NCI-H1105 (cell line): ENCODE measurements at places on chromosomes 12 and 14.

DNA sequence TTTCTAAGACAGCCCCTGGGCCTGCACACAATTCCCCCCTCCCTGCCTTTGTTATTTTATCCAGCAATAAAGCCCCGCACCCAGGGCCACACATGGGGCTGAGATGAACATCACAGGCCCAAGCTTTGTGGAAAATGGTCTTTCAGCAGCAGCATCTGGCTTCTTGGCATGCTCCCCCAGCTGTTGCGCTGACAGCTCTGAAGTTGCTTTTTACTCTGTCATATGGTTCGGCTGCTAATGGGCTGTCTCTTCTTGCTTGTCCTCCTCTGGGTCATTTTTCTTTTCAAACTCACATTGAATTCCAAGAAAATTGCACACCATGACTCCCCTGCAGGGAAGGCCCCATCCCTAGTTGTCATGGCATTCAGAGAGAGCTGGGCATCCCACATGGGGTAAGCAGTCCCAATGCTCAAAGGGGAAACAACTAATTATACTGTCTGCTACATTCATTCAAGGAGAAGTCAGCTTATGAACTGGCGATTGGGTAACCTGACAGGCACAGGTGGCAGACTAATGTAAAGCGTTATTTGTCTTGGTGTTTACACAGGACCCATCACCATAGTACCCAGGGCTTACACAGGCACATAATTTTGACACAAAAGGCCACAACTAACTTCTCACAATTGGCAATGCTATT lies 74.0 kb upstream of the CDKN3 start:
- DNase-seq: no peak

DNA sequence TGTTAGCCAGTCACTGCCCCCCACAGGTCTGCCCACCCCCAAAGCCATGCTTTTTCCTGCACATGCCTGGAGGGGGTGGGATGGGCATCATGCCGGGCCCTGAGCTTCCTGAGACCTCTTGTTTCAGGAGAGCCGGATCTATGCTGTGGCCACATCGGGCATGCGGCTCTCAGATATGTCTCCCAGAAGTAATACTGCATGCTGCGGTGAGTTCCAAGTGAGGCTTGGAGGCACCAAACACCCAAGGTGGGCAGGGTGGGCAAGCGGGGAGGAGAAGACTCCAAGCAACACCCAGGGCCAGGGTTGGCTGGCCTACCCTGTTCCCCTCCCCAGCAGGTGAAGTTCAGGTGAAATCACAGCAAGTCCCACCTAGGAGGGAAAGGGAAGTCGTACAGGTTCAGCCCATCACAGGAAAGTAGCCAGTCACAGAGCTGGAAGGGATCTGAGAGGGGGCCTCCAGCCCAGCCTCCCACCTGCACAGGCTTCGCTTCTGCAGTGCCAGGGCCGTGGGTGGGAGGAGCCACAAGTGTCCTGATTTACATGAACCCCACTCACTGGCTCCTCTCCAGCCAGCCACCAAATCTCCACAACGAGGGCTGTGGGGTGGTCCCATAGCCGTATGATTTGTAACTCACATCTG lies 30.9 kb downstream of the PIGH start:
- no peak for DNase-seq

- DNase-seq: no peak
These were observed 114.8 kb downstream of the C12orf75 start for GRCh38 chr12:105445249-105445648.

DNA sequence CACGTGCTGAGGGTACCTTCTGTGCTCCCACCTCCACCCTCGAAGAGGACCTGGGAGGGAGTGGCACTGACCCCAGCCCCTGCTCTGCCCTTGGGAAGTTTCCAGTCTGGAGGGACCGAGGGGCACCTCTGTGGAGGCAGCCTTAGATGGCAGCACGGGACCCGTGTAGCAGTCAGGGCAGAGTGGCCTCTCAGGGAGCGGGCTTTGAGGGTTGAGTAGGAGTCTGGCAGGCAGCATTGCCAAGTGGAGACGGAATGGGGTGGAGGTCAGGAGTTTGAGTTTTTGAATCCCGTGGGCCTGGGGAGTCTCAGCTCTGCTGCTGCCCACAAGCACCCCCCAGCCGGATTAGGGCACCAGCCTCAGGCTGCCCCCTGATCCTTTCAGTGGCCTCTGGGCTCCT lies 21.6 kb downstream of the KIF26A start:
- no peak for DNase-seq

DNA sequence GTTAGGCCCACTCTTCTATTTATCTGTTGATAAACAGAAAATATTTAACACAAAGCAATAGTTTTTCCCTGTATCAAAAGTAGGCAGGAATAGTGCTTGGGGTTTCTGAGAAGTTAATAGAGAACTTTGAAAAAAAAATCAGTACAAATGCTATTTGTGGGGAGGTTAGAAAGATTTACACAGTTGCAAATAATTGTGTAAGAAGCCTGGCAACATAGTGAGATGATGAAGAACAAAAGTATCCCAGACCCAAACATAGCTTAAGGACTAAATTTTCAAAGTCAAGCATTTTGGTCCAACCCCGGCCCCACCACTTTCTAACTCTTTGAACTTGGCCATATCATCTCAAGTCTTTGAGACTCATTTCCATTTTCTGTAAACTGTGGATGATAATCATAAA lies 687.5 kb upstream of the TMEM132C start:
- no peak for DNase-seq

DNA sequence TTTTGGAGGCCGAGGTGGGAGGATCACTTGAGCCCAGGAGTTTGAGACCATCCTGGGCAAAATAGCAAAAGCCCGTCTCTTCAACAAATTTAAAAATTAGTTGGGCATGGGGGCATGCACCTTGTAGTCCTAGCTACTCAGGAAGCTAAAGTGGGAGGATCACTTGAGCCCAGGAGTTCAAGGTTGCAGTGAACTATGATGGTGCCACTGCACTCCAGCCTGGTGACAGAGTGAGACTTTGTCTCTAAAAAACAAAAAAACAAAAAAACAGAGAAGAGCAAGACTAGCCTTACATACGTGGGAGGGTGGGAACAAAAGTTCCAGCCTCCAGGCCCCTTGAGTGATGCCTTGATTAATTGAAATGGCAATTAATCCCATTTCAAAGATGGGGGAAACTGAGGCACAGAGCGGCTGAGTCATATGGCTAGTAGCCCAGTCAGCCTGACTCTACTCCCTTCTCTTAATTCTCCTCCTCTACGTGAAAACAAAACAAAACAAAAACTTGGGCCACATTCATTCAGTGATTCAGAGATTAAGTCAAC lies 3.3 kb upstream of the FAM222A start:
- DNase-seq: no peak

- peak; percentile 24 for DNase-seq
These were observed 80.1 kb downstream of the STAB2 start for GRCh38 chr12:103667125-103667524.
